ENCODE measurements at places on chromosomes 11 and 22.

GRCh38 chr22:29478326-29479276 is 1.4 kb upstream of the NEFH start:
- DNase-seq: no peak

DNA sequence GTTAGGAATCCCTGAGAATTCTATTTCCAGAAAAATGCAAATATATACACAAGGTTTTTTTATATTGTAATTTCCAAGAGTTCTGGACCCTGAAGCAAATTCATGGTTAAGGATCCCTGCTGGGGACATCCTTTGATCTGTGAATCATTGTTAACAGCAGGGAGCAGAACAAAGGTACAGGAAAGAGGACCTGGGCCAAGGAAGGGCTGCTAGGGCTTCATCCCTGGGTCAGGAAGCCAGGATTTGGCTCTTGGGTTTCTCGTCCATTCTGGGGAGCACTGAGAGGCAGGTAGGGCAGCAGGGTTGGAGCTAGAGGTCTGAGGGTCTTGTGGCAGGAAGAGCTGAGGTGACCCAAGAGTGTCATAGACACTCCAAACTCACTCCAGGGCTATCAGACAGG is 10.2 kb upstream of the OAF start:
- DNase-seq: no peak

DNA sequence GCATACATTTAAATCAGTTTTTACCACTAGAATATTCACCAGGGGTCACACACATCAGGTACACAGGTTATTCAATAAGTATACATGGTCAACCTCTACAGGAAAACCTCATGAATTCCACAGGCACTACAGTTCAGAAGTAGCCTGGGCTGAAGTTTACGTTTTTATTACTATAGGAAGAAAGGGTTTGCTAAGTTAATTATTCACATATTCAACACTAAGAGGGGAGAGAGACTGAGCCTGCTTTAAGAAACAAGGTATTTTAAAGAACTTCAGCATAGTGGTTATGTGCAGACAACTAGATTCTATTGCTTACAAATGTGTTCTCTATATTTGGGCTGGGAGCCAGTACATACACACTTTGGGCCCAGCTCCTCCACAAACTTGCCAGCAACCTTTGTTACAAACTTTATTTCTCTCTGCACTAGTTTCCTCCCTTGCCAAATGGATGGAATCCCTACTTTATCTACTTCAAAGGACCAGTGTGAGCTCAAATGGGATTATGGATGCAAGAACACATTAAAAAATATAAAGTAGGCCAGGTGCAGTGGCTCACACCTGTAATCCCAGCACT is 31.9 kb downstream of the IL18BP start:
- DNase-seq: no peak

DNA sequence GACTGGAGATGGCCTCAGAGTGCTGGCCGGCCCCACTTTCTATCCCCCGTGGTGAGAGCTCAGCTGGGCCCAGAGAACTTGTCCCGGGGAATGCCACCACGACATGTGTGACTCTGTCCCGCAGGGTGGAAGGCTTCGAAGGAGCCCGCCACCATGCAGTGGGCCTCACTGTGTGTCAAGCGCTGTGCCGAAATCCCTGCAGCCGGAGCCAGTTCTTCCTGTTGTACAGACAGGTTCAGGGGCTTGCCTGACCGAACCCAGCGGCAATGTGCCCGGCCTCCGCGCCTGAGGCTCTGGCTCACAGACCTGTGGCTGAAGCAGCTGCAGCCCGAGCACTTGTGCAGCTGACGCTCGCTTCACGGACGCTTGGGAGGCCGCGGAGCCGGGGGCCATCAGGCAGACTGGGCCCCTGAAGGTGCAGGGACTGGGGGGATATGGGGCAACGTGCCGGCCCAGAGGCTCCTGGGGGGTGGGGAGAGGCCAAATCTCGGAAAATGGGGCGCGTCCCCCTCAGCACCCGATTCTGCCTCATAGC is 650 bp downstream of the PPM1F start:
- DNase-seq: no peak

DNA sequence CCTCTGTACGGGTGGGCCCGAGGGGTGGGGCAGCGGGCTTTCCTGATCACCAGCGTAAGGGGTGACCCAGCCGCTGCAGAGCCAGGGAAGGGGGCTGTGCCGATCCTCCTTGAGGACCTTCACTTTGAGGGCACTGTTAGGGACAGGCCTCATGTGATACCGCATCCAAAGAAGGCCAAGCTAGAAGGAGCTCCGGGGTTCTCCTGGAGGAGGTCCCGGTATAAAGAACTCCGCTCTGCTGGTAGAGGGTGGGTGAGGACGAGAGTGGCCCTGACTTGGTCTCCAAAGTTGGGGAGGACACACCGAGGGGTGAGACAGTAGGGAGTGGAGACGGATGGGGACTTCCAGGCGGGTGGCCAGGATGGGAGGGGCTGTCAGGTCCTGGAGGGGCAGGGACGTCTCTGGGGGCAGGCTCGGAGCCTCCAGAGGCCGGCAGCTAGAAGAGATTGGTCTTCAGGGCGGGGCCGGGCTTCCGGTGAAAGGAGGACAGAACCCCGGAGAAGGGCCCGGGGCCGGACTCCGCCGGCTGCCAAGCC is 4.6 kb downstream of the PHOX2A start:
- DNase-seq: no peak

DNA sequence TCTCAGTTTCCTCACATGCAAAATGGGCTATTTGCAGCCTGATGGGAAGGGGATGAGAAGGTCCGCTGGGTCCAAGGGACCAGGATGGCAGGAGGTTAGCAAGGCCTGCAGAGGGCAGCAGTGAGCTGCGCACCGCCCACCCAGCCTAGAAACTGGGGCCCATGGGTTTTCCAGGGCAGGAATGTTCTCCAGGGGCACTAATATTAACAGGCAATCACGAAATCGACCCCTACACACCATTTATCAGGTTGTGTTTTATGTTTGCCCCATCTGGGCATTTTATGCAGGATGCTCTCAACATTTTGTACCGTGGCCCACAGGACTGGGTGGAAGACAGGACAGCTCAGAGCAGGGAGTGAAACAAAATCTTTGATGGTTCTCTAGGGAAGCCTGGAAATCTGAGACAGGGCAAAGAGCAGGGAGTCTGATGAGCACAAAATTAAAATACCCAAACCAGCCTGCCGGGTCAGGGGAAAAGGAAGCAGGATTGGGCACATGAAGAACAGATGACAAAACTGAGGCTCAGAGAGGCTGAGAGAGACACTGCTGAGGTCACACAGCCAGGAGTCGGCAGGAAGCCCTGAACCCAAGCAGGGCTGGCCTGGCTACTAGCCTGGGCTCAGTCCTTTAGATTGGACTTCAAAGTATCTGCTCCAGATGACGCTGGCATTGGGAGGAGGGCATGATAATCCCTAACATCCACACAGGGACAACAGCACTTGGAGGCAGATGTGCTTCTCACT is 1.6 kb upstream of the BCR start:
- DNase-seq: peak; percentile 30

- DNase-seq: no peak
These were observed 1228.8 kb upstream of the TENM4 start for GRCh38 chr11:80669620-80670019.

- DNase-seq: no peak
These were observed 1.1 kb downstream of the MTMR2 start for GRCh38 chr11:95922536-95923438.

GRCh38 chr11:35436581-35437250 is 17.4 kb upstream of the SLC1A2 start:
- no peak for DNase-seq

- no peak for DNase-seq
These were observed 25.4 kb downstream of the THOC5 start for GRCh38 chr22:29528144-29528543.

DNA sequence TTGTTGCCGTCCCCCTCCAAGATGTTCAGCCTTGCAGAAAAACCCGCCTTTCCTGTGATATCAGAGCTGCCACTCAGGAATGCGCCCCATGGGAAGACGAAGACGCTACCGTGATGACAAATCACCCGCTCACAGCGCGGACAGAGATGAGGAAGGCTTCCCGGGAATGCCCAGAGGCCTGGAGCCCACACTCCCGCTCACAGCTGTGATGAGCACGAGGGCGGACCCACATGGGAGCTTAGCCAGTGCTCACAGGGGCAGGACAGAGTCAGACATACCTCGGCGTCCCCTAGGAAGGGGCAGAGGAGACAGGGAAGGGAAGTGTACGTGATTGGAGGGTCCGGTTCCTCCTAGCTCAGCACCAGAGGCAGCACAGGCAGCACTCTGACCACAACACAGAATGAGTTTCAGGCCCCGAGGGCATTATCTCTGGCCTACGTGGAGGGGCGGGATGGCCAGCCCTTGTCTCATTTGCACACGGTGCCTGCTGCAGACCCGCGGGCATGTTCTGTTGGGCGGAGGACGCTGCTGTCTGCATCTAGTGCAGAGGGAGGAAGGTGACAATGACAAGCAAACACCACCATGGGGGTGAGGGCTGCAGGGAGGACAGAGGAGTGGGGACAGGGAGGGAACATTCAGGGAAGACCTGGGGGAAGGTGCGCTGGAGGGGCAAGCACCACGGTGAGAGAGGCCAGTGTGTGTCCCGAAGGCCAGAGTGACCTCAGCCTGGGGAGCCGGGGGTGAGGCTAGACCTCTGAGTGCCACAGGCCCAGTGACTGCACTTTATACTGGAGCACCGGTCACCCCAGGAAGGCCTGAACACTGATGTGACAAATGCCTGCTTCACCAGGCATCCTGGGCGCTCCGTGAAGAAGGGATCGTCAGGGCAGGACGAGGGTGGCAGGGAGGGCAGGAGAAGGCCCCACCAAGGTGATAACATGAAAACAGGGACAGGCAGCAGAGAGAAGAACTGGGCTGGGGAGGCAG is 79.6 kb downstream of the CELSR1 start:
- no peak for DNase-seq

DNA sequence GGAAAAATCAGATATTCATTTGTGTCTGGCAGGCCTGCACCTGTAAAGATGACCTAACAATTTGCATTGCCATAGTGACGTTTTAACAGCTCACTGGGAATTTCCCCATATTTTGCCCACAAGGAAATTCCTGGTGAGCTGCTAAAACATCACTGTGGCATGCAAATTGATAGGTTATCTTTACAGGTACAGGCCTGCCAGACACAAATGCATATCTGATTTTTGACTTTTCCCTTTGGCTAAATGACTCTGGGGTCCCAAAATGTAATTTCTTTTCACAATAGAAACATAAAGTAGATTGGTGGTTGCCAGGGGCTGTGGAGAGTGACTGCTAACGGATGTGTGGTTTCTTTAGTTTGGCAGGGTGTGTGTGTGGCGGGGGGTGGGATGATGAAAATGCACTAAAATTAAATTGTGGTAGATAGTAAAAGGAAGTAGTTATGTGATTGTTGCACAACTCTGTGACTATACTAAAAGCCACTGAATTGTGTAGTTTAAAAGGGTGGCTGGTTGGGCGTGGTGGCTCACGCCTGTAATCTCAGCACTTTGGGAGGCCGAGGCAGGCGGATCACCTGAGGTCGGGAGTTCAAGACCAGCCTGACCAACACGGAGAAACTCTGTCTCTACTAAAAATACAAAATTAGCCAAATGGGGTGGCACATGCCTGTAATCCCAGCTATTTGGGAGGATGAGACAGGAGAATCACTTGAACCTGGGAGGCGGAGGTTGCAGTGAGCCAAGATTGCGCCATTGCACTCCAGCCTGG is 18.5 kb upstream of the FEZ1 start:
- peak; percentile 33 for DNase-seq

DNA sequence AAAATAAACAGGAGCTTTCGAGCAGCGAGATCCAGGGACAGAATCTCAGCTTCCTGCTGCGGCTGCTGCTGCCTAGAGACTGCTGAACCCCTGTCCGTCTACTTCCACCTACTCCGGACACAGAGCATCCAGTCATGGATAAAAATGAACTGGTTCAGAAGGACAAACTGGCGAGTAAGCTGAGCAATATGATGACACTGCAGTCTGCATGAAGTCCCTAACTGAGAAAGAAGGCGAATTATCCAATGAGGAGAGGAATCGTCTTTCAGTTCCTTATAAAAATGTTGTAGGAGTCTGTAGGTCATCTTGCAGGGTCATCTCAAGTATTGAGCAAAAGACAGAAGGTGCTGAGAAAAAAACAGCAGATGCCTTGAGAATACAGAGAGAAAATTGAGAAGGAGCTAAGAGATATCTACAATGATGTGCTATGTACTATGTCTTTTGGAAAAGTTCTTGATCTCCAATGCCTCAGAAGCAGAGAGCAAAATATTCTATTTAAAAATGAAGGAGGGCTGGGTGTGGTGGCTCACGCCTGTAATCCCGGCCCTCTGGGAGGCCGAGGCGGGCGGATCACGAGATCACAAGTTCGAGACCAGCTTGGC is 11.1 kb upstream of the MS4A2 start:
- DNase-seq: no peak

DNA sequence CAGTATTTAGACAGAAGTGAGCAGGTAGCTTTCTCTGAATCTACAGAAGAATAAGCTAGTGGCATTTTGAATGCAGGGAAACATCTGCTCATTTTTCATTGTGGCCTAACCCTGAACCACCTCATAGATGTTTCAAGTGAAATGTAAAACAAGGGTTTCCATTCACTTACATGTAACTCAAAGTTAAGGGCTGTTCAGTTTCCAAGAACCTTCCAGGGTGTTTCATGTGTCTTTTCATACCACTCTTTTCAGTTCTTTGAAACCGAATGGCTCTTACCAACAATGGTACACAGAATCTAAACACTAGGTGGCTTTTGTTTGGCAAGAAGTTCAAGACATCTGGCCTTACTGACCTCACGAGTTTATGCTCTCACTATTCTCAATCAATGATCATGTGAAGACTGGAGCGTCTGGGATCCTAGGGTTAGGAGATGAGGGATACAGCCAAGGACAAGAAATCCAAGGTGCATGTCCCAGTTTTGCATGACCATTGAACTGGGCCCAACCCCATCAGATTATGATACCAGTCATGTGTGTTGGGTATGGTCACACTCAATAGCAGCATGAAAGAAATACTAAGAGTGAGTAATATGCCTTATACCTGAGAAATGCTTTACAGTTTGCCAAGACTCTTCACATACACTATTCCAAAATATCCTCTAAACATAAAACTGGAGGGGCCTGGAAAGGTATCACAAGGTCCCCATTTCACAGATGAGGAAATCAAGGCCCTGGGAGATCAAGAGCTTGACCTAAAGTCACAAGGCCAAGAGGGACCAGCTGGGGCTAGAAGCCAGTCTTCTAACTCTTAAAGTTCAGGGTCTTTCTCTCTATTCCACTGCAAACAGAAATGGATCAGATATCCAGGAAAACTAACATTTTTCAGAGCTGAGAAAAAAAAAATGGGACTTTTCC is 92.7 kb downstream of the ETS1 start:
- no peak for DNase-seq

DNA sequence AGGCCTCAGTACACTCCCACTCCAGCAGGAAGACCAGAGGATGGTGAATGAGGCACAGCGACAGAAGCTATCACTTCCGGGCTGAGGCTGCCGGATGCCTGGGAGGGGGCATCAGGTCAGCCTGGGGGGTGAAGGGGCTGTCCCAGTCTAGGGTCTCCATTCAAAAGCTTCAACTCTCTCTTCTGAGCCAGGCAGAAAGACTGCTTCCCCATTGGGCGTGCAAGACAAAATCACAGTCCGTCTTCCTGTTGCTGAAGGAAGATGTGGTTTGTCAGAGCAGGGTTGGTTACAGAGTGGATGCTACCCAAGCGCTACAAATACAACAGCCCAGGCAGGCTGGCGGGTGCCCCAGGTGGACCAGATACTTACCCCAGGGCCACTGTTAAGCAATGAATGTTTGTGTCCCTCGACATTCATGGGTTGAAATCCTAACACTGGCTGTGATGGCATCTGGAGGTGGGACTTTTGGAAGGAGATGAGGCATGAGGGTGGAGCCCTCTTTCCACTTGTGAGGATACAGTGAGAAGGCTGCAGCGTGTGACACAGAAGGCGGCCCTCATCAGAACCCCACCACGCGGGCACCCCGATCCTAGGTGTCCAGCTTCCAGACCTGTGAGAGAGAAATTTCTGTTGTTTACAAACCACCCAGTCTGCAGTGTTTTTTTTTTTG is 12.0 kb downstream of the UPK3A start:
- no peak for DNase-seq

GRCh38 chr11:7688238-7688826 is 15.0 kb upstream of the CYB5R2 start:
- DNase-seq: no peak

Measured in bone marrow (tissue), 2 donors.